CD8-positive, alpha-beta memory T cell (primary cell): ENCODE measurements at places on chromosomes 1 and 21. TPM values are rescaled to one million over a fixed set of nuclear protein-coding genes. Genes with fewer than 3 reads are reported as not detected.

- H3K4me3 ChIP-seq = no peak overlapping the region
- H3K27ac ChIP-seq = no peak overlapping the region
- no peaks in the 10 kb centered on the region for H3K36me3 ChIP-seq
- H3K4me1 ChIP-seq = no peaks in the 10 kb centered on the region
- DNase-seq = no peak
Observed at GRCh38 chr1:42998386-42998785, 39.7 kb upstream of the SLC2A1 start.

DNA sequence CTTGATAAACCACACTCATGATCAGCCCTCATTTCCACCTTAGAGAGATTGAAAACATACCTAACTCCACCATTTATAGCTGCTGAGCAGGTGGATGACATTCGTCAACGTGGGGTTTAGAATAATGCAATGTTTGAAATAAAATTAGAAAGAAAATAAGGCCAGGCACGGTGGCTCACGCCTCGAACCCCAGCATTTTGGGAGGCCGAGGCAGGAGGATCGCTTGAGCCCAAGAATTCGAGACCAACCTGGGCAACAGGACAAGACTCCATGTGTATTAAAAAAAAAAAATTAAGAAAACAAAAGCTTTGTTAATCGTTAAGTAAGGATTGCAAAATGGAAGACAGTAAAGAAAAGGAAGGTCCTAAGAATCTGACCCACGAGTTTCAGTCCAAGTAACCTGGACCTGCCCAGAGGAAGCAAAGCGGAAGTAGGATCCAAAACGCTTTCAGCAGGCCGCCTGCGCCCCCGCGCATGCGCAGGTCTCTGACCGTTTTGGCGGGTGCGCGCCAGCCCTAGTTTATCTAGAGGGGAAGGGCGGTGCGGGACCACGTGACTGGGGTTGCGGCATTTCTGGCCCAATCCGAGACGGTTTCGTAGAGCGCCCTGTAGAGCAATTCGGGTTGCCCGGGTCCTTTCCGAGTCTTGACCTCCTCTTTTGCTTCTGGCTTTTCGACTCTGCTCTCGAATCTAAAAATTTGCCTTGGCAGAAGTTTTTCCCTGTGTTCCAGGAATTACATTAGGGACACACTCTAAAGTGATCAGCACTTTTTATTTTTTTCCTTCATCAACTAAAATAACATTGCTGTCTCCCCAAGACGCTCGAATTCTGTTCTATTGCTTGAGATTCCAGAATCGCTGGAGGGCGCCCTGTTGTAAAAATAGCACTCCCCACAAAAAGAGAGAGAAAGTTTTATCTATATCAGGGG is 22.5 kb downstream of the ANP32E start:
- peak overlapping the region; percentile 35 for H3K27ac ChIP-seq
- DNase-seq = peak; percentile 88
- H3K4me1 ChIP-seq = peaks cover 10% of the 10 kb centered on the region
- peak overlapping the region; percentile 38 for H3K4me3 ChIP-seq
- no peaks in the 10 kb centered on the region for H3K27me3 ChIP-seq

NPHS2 gene
- total RNA-seq = not detected

ZNF697 gene
- 0.78 TPM for total RNA-seq

- no peaks in the 10 kb centered on the region for H3K4me1 ChIP-seq
- no peak overlapping the region for H3K27ac ChIP-seq
- no peak for DNase-seq
Observed at GRCh38 chr1:60833173-60833572, 249.2 kb upstream of the NFIA start.

SLC6A17 gene
- 0.07 TPM for total RNA-seq

DNA sequence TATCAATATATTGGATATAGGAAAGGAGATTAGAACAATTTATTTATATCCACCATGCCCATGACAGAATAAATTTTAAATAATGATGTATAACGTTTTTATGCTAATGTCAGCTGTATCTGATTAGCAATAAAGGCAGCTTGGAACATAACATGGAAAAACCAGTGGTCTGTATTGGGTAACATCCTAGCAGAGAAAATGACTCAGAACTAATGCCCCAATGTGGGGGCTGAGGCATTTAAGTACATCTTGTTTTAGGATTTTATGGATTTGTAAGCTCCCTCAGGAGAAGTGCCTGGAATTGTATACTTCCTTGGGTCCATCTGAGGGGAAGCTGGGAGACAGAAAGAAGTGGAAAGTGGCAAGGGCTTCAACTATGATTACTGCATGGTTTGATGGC is 82.3 kb downstream of the HMCN1 start:
- H3K4me1 ChIP-seq = no peaks in the 10 kb centered on the region
- H3K4me3 ChIP-seq = no peak overlapping the region
- DNase-seq = no peak

GJA4 gene
- total RNA-seq = not detected

DNA sequence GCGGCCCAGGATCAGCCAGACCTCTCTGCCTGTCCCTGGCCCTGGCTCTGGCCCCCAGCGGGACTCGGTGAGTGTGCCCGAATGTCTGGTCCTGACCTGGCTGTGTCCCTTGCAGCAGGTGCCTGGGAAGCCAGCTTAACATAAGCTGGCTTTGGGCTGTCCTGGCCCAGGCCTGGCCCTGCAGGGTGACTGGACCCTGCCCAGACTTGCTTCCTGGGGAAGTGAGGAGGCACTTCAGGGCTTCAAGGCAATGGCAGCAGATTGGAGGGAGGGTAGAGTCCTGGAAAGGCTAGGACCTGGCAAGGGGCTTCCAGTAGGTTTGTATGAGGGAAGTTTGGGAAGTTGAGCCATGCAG is 16.4 kb downstream of the RPS6KA1 start:
- H3K36me3 ChIP-seq = peaks cover 12% of the 10 kb centered on the region
- peak overlapping the region; percentile 77 for H3K27ac ChIP-seq
- no peaks in the 10 kb centered on the region for H3K27me3 ChIP-seq
- H3K4me1 ChIP-seq = peaks cover 76% of the 10 kb centered on the region
- H3K4me3 ChIP-seq = peak overlapping the region; percentile 98

- H3K4me3 ChIP-seq = no peak overlapping the region
- DNase-seq = no peak
- H3K27me3 ChIP-seq = no peaks in the 10 kb centered on the region
- H3K36me3 ChIP-seq = no peaks in the 10 kb centered on the region
- H3K27ac ChIP-seq = no peak overlapping the region
Observed at GRCh38 chr1:209929751-209930150, 8.3 kb upstream of the SYT14 start.

GRCh38 chr21:44418108-44418875 is 37.0 kb upstream of the LRRC3 start:
- no peak overlapping the region for H3K4me3 ChIP-seq
- no peaks in the 10 kb centered on the region for H3K4me1 ChIP-seq
- DNase-seq = no peak
- no peaks in the 10 kb centered on the region for H3K36me3 ChIP-seq
- no peaks in the 10 kb centered on the region for H3K27me3 ChIP-seq
- H3K27ac ChIP-seq = no peak overlapping the region

GRCh38 chr1:79974659-79975058 is 968.1 kb upstream of the ADGRL4 start:
- no peak for DNase-seq
- no peaks in the 10 kb centered on the region for H3K4me1 ChIP-seq

- no peaks in the 10 kb centered on the region for H3K27me3 ChIP-seq
- H3K27ac ChIP-seq = no peak overlapping the region
- no peak overlapping the region for H3K4me3 ChIP-seq
- no peak for DNase-seq
- H3K4me1 ChIP-seq = no peaks in the 10 kb centered on the region
Observed at GRCh38 chr1:232404981-232405731, 224.8 kb downstream of the SIPA1L2 start.

DNA sequence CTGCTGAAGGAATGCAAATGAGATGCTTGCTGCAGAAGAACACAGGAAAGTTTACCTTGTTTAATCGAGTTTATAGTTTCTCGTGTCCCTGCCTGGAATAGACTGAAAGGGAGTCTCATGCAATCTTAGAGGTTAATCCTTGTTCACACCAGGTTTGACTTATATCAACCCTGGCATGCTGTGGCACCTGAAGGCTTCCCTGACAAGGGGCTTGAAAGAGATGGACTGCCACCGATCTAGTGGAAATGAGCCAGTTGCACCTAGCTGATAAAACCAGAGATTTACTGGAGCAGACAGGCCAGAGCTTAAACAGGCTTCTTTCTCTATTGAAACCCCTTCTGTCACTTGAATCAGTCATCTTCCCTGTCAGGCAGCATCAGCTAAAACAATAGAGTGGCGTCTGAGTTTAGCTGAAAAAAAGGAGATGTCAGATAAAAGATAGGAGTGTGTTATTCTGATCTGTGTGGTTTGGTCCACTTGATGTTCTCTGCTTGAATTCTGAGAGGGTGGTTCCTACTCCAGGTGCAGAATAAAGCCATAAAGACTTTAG is 349.7 kb downstream of the RWDD3 start:
- no peaks in the 10 kb centered on the region for H3K4me1 ChIP-seq
- no peaks in the 10 kb centered on the region for H3K27me3 ChIP-seq
- DNase-seq = no peak
- no peak overlapping the region for H3K27ac ChIP-seq

DNA sequence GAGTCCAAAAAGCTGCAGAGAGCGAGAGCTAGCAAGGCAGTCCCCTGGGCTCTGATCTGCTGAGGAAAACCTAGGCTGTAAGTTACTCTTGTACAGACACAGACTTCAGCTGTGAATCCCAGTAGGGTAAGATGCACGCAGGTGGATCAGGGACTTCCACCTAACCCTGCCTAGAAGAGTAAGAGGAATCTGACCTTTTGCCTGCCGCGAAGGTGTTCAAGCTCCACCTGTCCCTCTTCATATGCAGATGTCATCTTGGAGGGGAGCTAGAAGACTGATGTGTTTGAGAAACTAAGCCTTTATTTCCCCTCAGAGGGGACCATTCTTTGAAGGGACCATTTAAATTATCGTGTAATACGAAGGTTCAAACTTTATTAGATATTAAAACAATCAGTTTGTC is 108.6 kb upstream of the USP24 start:
- H3K27me3 ChIP-seq = peaks cover 4% of the 10 kb centered on the region
- DNase-seq = no peak
- no peaks in the 10 kb centered on the region for H3K4me1 ChIP-seq
- H3K4me3 ChIP-seq = no peak overlapping the region
- no peaks in the 10 kb centered on the region for H3K36me3 ChIP-seq

GRCh38 chr1:62221171-62221570 is 26.5 kb downstream of the L1TD1 start:
- H3K4me1 ChIP-seq = no peaks in the 10 kb centered on the region
- H3K27ac ChIP-seq = no peak overlapping the region
- no peaks in the 10 kb centered on the region for H3K36me3 ChIP-seq
- H3K4me3 ChIP-seq = no peak overlapping the region
- no peaks in the 10 kb centered on the region for H3K27me3 ChIP-seq
- no peak for DNase-seq

GRCh38 chr1:24138476-24139221 is 4.3 kb downstream of the IL22RA1 start:
- H3K36me3 ChIP-seq = no peaks in the 10 kb centered on the region
- H3K4me1 ChIP-seq = no peaks in the 10 kb centered on the region
- DNase-seq = no peak
- no peaks in the 10 kb centered on the region for H3K27me3 ChIP-seq

ATAD3B gene
- total RNA-seq = 81.6 TPM

TIPRL gene
- total RNA-seq = 46.9 TPM

SAMD13 gene
- 0.39 TPM for total RNA-seq

MFAP2 gene
- total RNA-seq = not detected

DNA sequence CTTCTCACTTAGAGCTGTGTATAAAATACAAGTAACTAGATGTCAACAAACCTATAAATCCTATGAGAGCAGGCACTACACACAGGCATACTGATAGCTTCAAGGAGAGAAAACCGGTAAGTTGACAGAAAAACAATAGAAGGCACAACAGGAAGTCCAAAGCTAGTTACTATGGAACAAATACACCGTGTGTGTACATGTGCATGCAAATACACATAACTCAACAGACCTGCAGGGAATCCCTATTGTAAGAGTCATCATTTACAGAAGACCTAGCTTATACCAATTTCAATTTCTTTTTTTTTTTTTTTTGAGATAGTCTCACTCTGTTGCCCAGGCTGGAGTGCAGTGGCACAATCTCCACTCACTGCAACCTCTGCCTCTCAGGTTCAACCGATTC is 26.3 kb downstream of the JAK1 start:
- no peak overlapping the region for H3K27ac ChIP-seq
- no peak overlapping the region for H3K4me3 ChIP-seq
- no peak for DNase-seq
- H3K27me3 ChIP-seq = no peaks in the 10 kb centered on the region

- H3K27me3 ChIP-seq = no peaks in the 10 kb centered on the region
- no peak for DNase-seq
- no peaks in the 10 kb centered on the region for H3K36me3 ChIP-seq
- H3K4me1 ChIP-seq = peaks cover 8% of the 10 kb centered on the region
- H3K27ac ChIP-seq = no peak overlapping the region
Observed at GRCh38 chr1:183583466-183583865, 6.8 kb downstream of the NCF2 start.

- no peak for DNase-seq
- H3K4me1 ChIP-seq = no peaks in the 10 kb centered on the region
- no peaks in the 10 kb centered on the region for H3K36me3 ChIP-seq
- H3K27me3 ChIP-seq = no peaks in the 10 kb centered on the region
- no peak overlapping the region for H3K27ac ChIP-seq
- H3K4me3 ChIP-seq = no peak overlapping the region
Observed at GRCh38 chr21:24594082-24594481, 1013.2 kb downstream of the MRPL39 start.

MAP3K21 gene
- total RNA-seq = 2.8 TPM

- H3K4me1 ChIP-seq = peaks cover 79% of the 10 kb centered on the region
- H3K27ac ChIP-seq = peak overlapping the region; percentile 59
- H3K36me3 ChIP-seq = peaks cover 13% of the 10 kb centered on the region
- peak; percentile 81 for DNase-seq
Observed at GRCh38 chr1:167447521-167448136, 70.7 kb downstream of the CD247 start.

GRCh38 chr1:162213281-162213912 is 143.9 kb downstream of the NOS1AP start:
- no peaks in the 10 kb centered on the region for H3K36me3 ChIP-seq
- no peaks in the 10 kb centered on the region for H3K4me1 ChIP-seq
- no peak for DNase-seq
- no peak overlapping the region for H3K27ac ChIP-seq
- no peaks in the 10 kb centered on the region for H3K27me3 ChIP-seq

DNA sequence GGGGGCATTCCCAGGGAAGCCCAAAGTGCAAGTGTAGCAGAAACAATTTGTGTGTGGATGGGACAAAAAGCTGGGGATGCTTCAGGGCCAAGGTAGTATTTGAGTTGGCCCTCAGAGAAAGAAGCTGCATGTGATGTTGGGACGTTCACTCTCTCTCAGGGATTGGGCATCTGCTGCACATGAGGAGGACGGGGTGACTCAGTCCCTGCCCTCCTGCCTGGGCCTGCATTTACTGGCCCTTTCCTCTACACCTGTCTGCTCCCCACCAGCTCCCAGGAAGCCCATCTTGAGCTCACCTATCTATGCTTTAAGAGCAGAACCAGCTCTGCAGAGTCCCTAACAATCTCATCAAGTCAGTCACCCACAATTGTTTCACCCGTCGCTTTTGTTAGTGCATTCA is 23.5 kb upstream of the MPZL1 start:
- DNase-seq = no peak
- peaks cover 76% of the 10 kb centered on the region for H3K36me3 ChIP-seq
- no peak overlapping the region for H3K4me3 ChIP-seq
- no peaks in the 10 kb centered on the region for H3K4me1 ChIP-seq
- no peaks in the 10 kb centered on the region for H3K27me3 ChIP-seq
